ENCODE measurements at places on chromosomes 16 and 17.

GRCh38 chr17:622356-622755 is 92.3 kb downstream of the VPS53 start:
- DNase-seq, result no peak

DNA sequence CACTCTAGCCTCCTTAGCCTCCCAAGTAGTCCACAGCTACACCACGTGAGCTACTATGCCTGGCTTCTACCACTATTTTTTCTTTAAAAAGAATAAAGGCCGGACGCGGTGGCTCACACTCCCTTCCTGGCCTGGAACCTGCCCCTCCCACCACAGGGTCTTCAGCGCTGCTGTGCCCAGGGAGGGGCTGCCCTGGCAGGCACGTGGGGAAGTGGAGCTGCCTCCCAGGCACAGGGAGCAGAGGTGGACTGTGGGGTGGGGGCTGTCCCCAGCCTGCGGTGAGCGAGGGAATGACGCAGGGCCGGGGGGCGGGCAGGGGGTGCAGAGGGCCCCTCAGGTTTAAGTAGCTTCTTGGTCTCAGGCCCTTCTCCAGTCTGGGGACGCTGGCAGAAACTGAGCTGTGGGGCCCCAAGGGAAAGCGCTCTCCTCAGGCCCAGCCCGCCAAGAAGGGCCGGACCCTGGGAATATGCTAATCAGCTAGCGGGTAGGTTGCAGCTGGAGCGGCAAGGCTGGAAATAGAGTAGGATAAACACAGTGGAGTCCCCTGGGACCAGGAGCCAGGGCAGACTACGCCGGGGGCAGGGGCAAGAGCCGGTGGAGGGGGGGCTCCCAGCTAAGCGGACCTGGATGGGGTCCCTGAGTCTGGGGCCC is 46.8 kb downstream of the TIMM22 start:
- DNase-seq, result no peak

GRCh38 chr16:2046893-2047329 is 723 bp downstream of the NTHL1 start:
- no peak for DNase-seq

- no peak for DNase-seq
Observed at GRCh38 chr17:74130841-74131240, 72.6 kb upstream of the RPL38 start.

DNA sequence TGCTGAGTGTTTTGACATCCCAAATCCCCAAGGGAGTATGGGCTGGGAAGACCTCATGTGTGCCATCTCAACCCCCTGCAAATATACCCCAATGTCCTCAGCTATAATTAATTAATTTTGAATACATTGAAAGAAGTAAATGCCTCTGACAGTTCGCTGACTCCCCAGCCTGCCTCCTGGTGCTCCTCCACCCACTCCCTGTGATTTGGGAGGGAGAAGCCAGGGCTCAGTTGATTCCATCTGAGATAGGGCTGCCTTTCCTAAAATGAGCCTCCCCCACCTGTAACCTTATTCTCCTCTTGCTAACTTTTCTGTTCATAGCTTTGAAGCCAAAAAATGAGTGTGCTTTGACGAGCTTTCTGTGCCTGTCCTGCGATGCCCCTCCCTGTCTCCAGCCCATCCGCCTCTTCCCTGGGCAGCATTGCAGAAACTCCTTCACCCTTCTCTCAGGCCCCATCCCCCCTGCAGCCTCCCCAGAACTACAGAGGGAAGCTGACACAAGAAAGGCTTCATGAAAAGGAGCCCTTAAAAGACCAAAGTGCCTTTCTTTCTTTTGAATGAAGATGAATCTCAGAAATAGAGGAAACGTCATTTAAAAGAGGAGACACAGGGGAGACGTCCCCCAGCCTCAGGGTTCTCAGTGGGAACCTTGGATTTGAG is 70.3 kb downstream of the HLF start:
- no peak for DNase-seq

DNA sequence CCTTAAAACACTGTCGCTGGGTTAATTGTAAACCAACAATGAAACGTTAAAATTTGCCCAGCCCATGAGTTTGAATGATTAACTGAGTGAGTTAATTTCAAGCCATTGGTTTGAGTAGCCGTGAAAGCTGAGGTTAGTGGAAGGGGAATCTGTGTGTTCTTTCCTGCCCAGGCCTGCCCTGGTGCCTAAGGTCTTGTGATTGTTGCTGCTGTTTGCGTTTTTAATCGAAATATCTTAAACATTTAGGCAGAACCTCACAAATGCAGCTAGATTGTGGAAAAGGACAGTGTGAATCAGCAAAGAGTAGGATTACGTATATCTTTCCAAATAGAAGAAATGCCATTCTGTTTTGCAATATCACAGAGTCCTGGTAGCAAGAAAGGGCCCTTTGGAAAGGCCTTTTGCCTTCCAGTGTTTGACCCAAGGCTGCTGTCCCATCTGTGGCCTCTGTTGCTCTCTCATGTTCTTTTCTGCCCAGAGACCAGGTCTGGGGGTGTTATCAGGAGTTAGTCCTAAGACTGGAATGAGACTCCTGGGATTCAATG is 113.8 kb downstream of the MSI2 start:
- no peak for DNase-seq

DNA sequence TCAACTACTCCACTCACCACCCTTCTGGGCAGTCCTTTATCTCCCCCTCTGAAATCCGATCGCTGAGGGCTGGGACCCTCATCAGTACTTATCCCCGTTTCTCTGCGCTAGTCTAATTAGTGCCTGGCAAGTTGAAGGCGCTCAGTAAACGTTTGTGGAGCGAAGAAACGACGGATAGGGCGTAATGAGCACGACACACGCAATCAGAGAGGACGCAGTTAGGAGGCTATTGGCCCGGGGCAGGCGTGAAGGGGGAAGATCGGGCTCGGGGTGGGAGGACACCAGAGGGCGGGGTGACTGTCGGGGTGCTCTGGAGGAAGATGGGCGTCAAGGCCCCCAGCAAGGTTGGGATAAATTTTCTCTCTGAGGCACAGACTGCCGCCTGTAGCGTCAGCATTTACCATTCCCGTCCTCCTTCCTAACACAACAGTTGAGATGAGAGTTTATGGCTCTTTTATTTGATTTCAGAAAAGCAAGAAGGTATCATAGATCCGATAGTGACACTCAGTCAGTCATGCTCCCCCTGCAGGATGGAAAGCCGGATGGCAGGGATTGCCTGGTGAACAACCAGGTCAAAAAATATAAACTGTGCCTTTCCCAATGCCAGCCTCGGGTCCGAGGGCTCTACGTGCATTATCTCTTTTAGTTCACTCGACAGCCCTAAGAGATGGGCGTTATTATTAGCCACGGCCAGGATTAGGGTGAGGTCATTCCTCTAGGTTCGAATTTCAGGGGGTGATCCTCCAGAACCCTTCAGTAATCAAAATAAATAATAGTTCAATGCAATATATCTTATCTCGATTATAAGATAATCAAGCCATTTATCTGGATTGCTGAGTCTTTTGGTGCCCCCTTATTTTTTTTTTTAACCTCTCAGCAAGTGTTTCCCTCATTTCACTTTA is 9.5 kb upstream of the ARL4D start:
- DNase-seq, result peak; percentile 68

GRCh38 chr16:29315916-29316517 is 90.5 kb downstream of the NPIPB11 start:
- no peak for DNase-seq

- peak; percentile 66 for DNase-seq
Observed at GRCh38 chr16:13178318-13178717, 276.9 kb downstream of the SHISA9 start.

DNA sequence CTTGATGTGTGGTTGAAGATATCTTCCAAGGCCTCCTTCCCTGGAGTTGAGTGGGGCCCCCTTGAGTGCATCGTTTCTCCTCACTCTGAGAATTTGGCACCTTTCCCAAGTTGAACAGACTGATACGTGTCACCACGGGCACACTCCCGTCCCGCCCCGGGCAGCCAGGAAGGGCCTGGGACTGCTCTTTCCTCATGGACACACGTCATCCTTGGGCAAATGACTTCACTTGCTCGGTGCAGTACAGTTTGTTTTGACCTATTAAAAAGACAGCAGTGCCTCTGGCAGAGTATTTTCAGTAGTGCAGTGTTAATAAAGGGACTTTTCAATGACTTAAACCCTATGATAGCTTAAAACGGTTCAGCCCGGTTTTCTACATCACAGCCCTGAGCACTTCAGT is 59.9 kb downstream of the SEC14L1 start:
- DNase-seq, result no peak

GRCh38 chr16:28136751-28137434 is 73.4 kb upstream of the GSG1L start:
- DNase-seq, result no peak

DNA sequence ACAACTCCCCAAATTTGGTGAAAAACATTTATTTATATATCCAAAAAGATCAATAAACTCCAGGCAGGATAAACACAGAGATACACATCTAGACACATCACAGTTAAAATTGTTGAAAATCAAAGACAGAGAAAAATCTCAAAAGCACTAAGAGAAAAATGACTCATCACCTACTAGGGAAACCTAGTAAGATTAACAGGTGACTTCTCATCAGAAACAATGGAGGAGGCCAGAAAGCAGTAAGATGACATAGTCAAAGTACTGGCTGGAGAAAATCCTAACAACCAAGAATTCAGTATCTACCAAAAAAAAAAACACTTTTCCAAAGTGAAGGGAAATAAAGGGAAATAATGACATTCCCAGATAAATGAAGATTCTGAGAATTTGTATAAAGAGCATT is 33.8 kb downstream of the ULK2 start:
- DNase-seq, result no peak

DNA sequence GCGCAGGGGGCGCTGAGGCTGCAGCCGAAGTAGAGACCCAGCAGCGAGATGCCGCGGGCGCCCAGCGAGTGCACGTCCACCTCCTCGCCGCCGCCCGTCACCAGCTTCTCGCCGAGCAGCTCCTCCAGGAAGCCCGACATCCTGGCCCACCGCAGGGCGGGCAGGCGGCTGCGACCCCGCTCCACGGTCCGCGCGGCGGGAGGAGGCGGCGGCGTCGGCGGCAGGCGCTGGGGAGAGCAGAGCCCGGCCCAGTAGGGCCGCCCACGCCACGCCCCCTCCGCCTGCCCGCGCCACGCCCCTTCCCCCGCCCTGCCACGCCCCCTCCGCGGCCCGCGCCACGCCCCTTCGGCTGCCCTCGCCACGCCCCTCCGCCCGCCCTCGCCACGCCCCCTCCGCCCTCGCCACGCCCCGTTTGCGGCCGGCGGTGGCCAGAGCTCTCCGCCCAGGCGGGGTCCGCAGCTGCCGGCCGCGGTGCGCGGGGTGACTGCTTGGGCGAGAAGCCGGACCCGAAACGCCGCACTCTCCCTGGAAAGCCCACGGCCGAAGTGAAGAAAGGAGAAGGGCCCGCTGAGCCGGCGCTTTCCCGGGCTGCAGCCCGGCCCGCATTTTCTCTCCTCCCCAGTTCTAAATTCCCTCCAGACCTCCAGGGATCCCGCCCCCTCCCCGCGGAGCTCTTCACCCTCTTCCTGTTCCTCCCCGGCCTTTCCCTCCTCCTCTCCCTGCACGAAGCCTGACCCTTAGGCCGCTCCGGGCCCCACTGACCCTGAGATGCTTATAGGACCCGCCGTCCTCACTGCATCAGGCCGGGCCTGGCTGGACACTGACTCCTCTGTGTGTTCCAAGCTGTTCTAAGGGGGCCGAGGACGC is at the start of gene NXN:
NXN (minus strand) TSS at position 238 of the 867 bp plus-strand sequence.
- DNase-seq, result no peak

- DNase-seq, result no peak
Observed at GRCh38 chr16:4883501-4883900, 36.2 kb downstream of the UBN1 start.

DNA sequence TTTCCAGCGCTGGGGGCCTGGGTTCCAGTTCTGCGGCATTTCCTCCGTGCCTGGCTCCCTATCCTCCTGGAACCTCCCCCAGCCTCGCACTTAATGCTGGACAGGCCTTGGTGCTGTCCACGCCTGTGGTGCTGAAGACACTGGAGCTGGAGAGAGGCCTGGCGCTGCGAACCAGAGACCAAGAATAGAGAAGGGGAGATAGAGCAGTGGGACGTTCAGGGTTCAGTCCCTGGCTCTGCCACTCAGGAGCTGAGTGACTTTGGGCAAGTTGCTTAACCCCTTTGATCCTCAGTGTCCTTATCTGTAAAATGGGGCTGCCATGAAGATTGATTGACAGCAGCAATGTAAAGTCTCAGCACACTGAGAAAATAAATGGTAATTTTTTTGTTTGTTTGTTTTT is 11.9 kb downstream of the SBK1 start:
- DNase-seq, result no peak

GRCh38 chr17:59712862-59713261 is 5.4 kb downstream of the VMP1 start:
- no peak for DNase-seq

- DNase-seq, result peak; percentile 15
Observed at GRCh38 chr16:58339452-58339981, 44.7 kb upstream of the PRSS54 start.

GRCh38 chr17:31425282-31426040 is 34.0 kb downstream of the RAB11FIP4 start:
- DNase-seq, result peak; percentile 60

GRCh38 chr16:1101133-1101532 is 5.1 kb upstream of the C1QTNF8 start:
- no peak for DNase-seq

- no peak for DNase-seq
Observed at GRCh38 chr17:2239882-2240430, 63.6 kb downstream of the SMG6 start.

DNA sequence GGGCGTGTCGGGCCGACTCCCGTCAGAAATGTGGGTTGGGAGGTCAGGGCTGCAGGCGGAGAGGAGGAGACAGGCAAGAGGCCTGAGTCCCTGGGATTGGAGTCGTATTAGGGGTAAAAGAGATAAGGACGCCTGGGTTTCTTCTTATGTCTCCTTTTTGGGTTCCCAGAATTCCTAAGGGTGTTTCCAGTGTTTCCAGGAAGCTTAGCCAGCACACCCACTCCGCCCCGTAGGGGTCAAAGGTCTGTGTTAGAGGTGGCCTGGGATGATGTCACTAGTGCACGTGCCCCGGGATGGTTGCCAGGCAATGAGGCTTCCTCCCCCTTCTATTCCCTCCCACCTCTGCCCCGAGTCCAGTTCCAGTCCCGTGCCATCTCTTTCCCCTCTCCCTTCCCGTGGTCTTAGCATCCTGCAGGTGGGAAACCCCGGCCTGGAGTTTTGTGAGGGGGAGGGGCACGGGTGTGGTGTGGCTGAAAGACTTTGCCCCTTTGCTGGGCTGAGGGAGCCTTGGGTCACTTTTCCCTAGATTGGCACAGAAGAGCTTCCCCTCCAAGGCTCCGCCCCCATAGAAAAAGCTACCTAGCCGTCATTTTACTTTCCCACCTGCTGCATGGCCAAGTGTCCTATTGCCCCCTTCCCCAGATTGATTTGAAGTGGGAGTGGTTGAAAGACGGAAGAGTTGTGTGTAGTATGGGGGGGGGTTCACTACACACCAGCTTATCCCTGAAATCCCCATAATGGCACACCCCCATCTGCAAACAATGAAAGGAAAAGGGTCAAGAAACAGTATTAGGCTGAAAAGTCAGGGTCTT is 2.8 kb downstream of the KDM6B start:
- peak; percentile 92 for DNase-seq

- DNase-seq, result no peak
Observed at GRCh38 chr17:50961282-50962220, 95.4 kb upstream of the TOB1 start.
